Retinal pigment epithelial cell (primary cell): ENCODE measurements at places on chromosomes 7 and 10.

- DNase-seq = no peak
Observed at GRCh38 chr10:21318540-21319167, 206.8 kb downstream of the SKIDA1 start.

DNA sequence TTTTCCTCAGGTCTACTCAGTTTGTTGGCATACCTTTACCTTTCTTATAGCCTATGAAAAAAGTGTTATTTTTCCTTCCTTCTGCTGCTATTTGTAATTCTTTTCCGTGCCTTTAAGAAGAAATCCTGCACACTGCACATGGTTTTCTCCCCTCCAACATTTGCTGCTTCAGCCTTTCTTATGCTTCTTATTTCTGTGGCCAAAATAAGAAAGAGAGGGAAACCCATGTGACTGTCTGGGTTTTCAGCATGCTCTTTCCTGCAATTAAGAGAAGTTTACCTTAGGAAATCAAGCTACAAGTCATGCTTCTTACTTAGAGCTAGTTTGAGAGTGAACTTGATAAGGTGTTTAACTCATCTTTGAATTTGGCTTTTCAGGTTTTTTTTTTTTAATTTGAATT lies 11.0 kb downstream of the TBC1D12 start:
- DNase-seq = no peak

DNA sequence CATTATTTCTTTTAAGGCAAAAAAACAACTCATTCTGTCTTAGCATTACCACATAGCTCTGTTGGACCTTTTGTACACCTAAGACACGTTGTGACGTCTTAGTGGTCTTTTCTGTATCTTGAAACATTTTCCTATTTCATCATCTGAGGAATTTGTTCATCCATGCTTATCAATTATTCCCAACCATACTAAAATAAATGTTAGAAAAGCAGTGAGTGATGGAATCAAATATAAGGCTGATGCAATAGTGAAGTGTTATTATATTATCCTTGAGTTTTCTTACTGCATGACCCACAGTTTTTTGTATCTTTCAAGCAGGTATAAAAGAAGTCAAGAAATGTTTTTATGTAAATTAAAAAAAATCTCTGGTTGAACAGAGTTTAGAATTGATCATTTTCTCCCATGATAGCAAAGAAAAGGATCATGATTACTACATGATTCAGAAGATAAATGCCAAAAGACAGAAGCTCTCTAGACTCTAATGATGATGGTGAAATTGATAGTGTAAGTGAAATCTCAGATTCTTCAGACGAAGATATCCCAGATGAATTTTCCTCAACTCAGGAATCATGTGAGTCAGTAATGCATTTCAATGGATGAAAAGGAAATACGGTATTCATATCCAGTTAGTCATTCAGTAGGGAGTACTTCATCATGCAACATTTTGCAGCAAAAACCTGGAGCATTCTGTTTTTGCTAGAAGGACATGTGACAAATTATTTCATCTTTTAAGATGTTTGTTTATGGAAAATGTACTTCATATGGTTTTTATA lies 51.4 kb downstream of the CELF2 start:
- DNase-seq = no peak

- no peak for DNase-seq
Observed at GRCh38 chr10:82041018-82041417, 166.0 kb downstream of the NRG3 start.
